ENCODE measurements at places on chromosomes 16 and 17. TPM values are rescaled to one million over a fixed set of nuclear protein-coding genes. Genes with fewer than 3 reads are reported as not detected.

Gene KRTAP4-4
- not detected for total RNA-seq

Gene KRTAP3-2
- not detected for total RNA-seq

Gene DBNDD1
- total RNA-seq, result 61.3 TPM

Gene HS3ST3B1
- total RNA-seq, result 0.68 TPM

Gene SMIM36
- not detected for total RNA-seq

Gene ETV4
- 52.2 TPM for total RNA-seq

Gene NPIPA8
- total RNA-seq, result 0.94 TPM

Gene ZNF785
- not detected for total RNA-seq
